Glutamatergic neuron (in vitro differentiated cells): ENCODE measurements at places on chromosomes 13 and 19.
A peak's percentile ranks its signal among the peaks of the same experiment; 100 is the strongest.

DNA sequence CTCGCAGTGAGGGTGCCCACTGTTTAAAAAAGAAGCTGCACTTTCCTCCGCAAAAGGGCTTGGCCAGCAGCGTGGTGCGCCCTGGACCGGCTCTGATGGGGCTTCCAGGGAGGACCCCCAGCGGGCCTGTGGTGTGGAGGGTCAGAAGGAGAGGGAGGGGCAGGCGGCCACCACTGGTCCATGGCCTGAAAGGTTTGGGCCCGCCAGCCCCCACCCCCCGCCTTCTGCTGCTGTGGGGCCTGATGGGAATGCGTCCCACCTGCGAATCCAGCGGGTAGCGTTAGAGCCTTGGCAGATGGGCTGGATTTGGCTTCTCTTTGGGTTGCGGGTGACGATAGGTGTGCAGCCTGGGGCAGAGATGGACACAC, 34.7 kb downstream of the TMEM255B start:
- no peak for DNase-seq

- DNase-seq: no peak
Observed at GRCh38 chr13:25069911-25070310, 26.0 kb upstream of the PABPC3 start.

DNA sequence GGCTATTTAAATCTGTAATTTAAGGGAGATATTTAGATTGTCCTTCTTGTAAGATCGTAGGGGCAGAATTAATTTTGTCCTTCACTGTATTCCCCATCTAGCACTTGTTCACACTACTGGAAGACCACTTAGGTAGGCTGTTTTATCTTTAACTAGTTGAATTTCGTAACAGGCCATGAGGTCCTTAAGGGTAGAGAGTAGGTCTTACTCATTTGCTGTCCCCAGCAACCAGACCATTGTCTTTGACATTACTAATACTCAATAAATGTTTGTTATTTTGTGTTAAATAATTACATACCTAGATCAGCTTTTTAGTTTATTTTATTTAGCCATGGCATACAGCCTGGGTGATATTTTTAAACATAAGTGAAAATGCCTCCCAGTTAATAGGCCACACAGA, 177.1 kb downstream of the PCCA start:
- no peak for DNase-seq

DNA sequence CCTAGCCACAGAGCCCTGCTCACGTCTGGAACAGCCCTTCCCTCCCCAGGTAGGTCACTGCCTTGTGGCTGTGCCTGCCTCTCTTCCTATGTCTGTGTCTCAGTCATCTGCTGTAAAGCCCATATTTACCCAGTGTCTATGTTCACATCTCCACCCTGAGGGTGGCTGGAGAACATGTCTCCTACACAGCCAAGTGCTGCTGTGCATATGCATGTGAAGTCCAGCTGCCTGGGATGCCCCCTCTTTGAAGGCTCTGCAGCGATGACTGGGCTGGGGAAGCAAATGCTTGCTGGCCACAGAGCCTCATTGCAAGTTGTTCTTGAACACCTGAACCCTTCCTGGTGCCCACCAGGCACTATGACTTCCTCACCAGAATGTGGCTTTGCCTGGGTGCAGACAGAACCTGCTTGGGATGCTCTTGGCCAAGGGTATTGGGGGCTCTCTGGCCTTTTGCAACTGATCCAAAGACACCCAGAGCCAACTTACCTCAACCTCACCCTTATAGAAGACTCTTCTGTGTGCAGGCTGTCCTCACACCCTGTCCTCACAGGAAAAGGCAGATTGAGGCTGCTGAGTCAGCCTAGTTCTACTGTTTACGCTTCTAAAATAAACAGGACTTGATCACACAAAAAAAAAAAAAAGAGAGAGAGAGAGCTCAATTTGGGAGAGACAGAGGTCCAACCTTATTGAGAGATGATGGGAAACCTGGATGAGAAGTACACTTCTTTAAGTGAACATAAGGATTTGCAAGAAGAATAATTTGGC, 26.5 kb downstream of the MRPL57 start:
- DNase-seq: no peak

DNA sequence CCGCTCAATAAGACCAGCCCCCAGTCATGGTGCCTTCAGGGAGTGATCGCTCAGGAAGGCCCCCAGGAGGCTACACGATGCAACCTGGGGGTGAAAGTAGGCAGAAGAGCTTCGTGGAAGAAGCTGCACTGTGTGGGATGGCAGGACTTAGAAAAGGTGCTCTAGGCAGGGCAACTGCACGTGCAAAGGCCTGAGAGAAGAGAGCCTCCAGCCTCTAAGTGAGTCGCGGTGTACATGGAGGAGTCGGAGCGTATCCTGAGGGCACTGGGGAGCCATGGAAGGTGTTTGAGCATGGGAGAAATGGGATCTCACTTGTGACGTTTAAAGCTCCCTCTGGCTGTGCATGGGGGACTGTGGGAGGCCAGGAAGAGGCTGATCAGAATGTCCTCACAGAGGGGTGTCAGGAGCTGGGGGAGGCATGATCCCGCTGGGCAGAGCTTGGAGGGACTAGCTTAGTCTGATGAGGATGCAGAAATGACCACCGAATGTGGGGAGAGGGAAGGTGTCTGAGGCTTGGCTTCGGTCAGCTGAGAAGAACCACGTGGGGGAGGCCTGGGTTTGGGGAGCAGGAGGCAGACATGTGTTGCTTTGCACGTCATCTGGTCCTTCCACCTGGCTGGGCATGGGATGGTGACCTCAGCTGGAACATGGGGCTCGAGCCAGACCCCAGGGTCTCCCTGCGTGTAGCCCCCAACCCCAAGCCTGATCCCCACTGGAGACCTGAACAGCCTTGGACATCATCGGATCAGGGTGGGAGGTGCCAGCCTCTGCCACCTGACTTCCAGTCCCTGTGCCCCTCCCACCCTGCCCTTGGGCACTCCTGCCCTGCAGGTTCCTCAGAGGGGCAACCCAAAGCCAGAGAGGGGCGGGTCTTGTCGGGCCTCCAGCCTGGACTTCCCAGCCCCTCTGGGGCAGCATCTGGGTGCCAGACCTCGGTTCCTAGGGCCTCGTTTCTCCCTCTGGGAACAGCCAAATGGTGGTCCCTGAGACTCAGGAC, 1.1 kb downstream of the APC2 start:
- peak; percentile 47 for DNase-seq

DNA sequence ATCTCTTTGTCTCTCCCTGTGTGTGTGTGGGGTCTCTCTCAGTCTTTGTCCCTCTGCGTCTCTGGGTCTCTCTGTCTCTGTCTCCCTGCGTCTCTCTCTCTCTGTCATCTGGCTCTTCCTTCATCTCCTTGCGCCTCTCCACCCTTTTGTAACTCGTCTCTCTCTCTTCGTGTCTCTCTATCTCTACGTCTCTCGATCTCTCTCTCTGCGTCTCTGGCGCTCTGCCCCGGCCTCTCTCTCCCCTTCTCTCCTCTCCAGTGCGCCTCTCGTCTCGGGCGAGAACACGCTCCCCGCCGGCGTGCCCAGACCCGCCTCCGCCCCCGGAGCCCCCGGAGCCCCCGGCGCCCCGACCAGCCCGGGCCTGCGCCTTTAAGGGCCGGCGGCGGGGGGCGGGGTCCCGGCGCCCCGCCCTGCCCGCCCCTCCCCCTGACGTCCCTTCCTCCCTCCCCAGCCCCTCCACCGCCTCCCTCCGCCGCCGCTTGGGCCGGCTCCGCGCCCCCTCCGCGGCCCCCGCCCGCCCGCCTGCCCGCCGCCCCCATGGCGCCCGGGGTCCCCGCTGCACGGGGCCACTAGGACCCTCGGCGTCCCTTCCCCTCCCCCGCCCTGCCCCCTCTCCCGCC, at the start of gene MARK4:
MARK4 (plus strand) TSS at position 440 of the 620 bp plus-strand sequence. CDS start 318 bp downstream, outside the sequence.
- peak; percentile 78 for DNase-seq

DNA sequence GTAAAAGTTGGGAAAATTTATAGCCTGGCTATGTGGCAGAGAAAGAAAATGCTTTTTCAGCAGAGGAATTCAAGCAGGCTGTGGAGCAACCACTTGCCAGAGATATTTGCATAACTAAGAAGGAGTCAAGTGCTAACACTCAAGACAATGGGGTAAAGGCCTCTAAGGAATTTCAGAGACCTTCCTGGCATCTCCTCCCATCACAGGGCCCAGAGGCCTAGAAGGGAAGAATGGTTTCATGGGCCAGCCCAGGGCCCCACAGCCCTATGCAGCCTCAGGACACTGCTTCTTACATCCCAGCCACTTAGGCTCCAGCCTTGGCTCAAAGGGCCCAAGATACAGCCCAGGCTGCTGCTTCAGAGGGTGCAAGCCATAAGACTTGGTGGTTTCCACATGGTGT, 14.3 kb downstream of the SLC15A1 start:
- DNase-seq: no peak

DNA sequence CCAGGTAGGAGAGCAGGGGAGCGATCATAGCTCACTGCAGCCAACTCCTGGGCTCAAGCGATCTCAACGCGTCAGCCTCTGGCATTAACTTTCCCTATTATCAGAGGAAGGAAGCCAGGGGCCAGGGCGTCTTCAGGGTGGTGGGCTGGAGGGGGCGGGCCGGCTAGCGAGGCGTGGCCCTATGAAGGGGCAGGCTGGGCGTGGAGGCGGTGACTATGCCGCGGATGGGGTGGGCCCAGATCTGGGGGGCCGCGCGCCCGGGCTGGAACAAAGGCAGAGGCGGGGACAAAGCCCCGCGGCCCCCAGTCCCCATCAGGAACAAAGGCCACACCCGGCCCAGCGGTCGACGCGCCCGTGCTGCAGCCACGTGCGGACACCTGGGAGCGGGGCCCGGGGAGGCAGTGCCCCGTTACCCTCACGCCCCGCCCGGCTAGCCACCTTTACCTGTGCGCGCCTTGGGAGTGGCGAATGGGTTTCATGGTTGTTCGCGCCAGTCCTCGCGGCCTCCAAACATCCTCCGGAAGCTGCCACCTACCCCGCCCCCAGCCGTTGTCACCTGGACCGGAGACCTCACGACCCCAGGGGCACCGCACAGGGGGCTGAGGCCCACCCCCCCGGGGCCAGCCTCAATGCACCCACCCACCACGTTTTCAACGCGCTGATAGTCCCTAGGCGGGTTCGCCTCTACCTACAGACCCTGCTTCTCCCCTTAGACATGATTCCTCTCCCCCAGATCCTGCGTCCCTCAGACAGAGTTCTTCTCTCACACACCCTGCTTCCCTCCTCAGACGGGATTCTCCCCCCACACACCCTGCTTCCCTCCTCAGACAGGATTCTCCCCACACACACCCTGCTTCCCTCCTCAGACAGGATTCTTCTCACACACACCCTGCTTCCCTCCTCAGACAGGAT, 5.4 kb upstream of the TRIM28 start:
- peak; percentile 77 for DNase-seq

DNA sequence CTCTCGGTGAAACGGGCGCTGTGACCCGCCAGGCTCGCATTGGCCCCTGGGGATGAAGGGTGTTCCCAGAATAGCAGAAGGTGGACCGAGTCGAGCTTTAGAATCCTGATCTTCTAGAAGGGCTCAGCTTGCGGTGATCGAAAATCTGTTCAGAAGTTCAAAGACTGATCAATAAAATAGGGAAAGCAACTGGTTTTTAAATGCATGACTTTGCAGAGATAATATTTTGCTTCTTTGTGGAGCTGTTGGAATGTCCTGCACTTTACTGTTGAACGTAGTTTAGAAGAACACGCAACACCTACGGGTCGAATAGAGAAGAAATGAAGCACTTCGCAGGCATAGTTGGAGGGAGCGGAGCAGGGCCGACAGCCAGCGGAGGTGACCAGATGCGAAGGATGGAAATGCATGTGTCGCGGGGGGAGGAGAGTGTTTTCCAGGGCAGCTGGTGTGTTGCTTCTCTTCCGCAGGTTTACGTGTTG, 766 bp downstream of the CEBPG start:
- no peak for DNase-seq

DNA sequence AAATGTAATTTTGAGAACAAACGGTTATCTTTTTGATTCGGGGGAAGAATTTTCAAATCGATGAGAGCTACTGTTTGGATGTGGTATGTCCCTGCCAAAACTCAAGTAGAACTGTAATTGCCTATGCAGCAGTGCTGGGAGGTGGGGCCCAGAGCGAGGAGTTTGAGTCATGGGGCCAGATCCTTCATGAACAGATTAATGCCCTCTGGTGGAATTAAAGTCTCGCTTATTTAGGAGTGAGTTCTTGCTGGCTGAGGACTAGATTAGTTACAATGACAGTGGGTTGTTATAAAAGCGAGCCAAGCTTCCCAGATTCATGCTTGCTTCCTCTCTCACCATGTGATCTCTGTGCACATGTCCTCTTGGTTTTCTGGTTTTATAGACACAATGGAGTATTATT, 11.8 kb upstream of the PRR20A start:
- DNase-seq: no peak

DNA sequence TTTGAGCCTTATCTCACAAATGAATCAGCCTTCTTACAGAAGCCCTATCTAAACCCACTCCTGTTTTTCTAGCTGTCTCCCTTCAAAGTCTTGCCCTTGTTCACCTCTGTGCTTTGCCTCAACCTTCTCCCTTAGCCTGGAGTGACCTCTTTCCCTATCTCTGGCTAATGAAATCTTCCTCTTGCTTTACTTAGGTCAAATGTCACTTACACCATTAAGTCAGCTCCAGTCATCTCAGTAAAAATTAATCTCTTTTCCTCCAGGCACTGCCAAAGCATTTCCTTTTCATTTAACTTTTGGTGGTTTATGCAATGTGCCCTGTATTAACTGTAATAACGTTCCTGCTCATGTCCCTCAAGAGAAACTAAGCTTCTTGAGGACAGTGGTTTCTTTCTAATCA, 596.5 kb upstream of the MIR17HG start:
- DNase-seq: no peak

GRCh38 chr19:44661904-44662303, 9.4 kb upstream of the CEACAM19 start:
- no peak for DNase-seq

DNA sequence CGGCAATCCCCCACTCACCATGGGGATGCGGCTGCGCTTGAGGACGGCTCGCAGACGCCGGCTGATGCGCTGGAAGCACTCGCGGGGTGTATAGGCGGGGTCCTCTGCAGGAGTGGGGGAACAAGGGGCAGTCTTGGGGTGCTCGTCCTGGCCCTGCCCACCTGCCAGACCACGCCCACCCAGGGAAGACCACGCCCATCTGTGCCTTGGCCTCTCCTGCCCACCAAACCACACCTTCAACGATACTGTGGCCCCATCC, 6.7 kb downstream of the RNU6-9 start:
- no peak for DNase-seq

GRCh38 chr19:42596391-42597072, 1.8 kb upstream of the CEACAM8 start:
- DNase-seq: peak; percentile 73

- DNase-seq: no peak
Observed at GRCh38 chr13:51269039-51269438, 46.8 kb downstream of the FAM124A start.

DNA sequence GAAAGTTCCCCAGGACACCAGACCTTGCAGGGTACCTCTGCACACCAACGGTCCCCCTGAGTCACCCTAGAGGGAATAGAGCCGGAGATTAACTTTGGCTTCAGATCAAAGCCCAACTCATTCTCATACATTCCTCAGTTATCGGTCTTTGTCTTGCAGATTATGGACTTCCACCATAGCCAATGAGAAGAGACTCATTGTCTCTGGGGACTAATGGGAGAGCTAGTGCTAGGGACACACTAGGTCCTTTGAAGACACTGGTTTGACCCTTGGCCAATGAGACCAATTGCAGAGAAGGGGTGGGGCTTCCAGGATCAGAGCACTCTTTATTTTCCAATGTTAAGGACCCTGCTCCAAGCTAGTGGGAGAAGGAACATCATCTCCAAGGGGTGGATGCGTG, 6.1 kb downstream of the KLK7 start:
- DNase-seq: no peak
